ENCODE measurements at places on chromosomes 12 and 14.

GRCh38 chr14:104685216-104685997 is 4.0 kb upstream of the INF2 start:
- no peak for DNase-seq

GRCh38 chr14:67241411-67242167 is at the start of gene PALS1:
TSS of gene PALS1 (plus strand) at chr14:67241435. CDS start at chr14:67279171, 37,736 bp downstream.
- DNase-seq: no peak

GRCh38 chr14:61894452-61895077 is 132.3 kb downstream of the SNAPC1 start:
- peak; percentile 65 for DNase-seq

GRCh38 chr12:108668063-108668462 is 34.4 kb upstream of the SELPLG start:
- DNase-seq: no peak

GRCh38 chr14:71471634-71472355 is 460.4 kb upstream of the RGS6 start:
- DNase-seq: no peak

GRCh38 chr12:132451172-132451835 is 38.6 kb upstream of the FBRSL1 start:
- DNase-seq: no peak

- no peak for DNase-seq
Observed at GRCh38 chr12:120064054-120064940, 52.3 kb downstream of the RAB35 start.

GRCh38 chr14:97271451-97271960 is 474.3 kb downstream of the VRK1 start:
- DNase-seq: no peak

DNA sequence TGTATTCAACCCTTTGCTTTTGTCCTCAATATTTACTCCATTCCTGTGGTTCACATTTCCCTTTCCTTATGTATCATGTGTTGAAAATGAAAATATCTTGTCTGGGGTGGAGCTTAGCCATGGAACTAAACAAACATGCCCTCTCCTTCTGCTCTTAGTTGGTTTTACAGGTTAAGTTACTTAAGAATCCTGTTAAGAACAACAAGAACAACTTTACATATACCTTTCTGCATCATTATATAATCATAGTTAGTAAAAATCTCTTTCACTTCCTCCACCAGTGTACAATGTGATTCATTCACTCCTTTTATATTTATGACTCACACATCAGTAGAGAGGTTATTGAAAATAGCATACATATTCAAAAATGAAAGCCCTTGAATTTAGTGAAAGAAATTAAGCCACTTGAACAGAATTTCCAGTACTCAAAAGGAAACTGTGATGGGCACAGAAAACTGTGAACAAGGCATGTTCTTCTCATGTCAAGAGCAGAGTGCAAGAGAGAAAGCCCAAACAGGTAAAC is 307.7 kb downstream of the CCDC91 start:
- no peak for DNase-seq

DNA sequence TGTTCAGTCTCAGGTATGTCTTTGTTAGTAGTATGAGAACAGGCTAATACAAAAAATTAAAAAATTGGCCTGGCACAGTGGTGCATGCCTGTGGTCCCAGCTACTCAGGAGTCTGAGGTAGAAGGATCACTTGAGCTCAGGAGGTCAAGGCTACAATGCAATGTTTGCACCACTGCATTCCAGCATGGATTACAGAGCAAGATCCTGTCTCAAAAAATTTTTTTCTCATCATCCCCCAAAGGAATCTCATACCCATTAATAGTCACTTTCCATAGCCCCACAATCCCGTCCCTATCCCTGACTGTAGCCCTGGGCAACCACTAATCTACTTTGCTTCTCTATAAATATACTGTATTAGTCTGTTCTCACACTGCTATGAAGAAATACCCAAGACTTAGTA is 57.8 kb downstream of the TTC8 start:
- DNase-seq: no peak

- DNase-seq: no peak
Observed at GRCh38 chr12:27193854-27194544, 50.1 kb upstream of the STK38L start.

DNA sequence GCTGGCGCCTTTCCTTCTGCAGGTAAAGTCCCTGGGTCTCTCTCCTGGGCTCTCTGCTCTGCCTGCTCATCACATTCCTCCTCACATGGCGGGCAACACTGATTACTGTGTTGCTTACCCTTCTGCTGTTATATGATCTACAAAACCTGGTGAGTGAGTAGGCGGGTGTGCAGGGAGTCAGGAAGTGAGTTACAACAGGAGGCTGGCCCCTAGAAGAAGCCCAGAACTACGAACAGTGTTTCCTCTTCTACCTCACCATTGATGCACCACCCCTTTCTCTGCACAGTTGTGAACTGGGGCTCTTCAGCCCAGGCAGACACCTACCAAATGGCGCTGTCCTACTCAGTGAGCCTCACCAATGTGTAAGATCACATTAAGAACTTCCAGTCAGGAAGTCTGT is 4.9 kb upstream of the KLHL33 start:
- no peak for DNase-seq

- DNase-seq: no peak
Observed at GRCh38 chr12:127147724-127148123, 1119.2 kb upstream of the TMEM132C start.
